Chondrocyte (in vitro differentiated cells): ENCODE measurements at places on chromosomes 12 and 14.

DNA sequence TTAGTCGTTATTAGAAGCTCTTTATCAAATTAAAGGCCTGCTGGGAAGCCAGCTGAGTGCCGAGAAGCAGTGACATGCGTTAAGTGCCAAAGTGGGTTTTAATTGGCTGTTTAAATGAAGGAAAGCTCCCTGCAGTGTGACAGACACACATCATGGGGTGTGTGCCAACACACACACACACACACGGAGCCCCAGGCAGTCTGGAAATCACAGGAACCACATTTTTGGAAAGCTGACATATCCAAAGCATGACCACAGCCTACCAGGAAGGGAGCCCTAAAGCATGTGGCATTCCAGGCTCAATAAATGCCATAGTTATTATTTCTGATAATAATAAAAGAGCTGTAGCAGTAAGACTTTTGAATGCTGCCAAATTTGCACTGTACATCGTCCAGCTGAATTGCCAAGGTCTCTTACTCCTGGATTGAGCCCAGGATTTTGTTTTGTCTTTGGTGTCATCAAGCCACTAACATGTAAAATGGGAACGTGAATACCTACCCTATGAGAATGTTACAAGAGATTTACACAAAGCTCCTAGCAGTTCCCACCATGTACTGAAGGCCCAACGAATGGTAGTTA, 135.1 kb downstream of the TMEM30B start:
- H3K4me1 ChIP-seq: peaks cover 80% of the 10 kb centered on the region
- DNase-seq: no peak
- H3K4me3 ChIP-seq: no peak overlapping the region
- peaks cover 4% of the 10 kb centered on the region for H3K36me3 ChIP-seq

GRCh38 chr12:4265280-4265679, 8.3 kb upstream of the CCND2 start:
- H3K36me3 ChIP-seq: peaks cover 3% of the 10 kb centered on the region
- H3K4me3 ChIP-seq: no peak overlapping the region
- H3K27me3 ChIP-seq: peaks cover 58% of the 10 kb centered on the region

GRCh38 chr14:69582212-69582611, 7.5 kb upstream of the CCDC177 start:
- peaks cover 7% of the 10 kb centered on the region for H3K4me1 ChIP-seq
- H3K4me3 ChIP-seq: no peak overlapping the region
- DNase-seq: no peak
- H3K27ac ChIP-seq: no peak overlapping the region
- H3K27me3 ChIP-seq: peaks cover 3% of the 10 kb centered on the region
- H3K36me3 ChIP-seq: no peaks in the 10 kb centered on the region

GRCh38 chr12:48958049-48958388, 732 bp upstream of the ARF3 start:
- H3K27me3 ChIP-seq: peaks cover 8% of the 10 kb centered on the region
- no peaks in the 10 kb centered on the region for H3K36me3 ChIP-seq
- H3K4me3 ChIP-seq: peak overlapping the region; percentile 98
- DNase-seq: no peak

DNA sequence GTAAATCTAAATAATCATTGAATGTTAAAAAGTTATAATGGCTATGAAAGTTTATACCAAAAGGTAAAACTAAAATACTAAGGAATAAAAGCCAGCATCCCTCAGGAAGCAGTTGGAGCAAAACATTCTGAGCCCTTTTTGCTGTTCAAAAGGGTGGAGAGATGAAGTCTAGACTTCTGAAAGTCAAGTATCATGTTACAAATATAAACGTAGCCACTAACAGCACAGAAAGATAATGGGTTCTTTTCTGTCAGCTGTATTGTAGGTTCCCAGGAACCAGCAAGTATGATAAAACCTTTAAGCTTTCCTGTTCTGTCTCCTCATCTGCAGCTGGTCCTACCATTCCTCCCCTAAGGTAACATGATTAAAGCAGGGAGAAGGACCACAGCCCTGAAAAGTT, 16.4 kb upstream of the PLD4 start:
- no peak for DNase-seq
- peaks cover 21% of the 10 kb centered on the region for H3K27me3 ChIP-seq
- no peak overlapping the region for H3K4me3 ChIP-seq
- peaks cover 12% of the 10 kb centered on the region for H3K36me3 ChIP-seq
- H3K4me1 ChIP-seq: peaks cover 2% of the 10 kb centered on the region
- no peak overlapping the region for H3K27ac ChIP-seq

- no peaks in the 10 kb centered on the region for H3K27me3 ChIP-seq
- H3K4me1 ChIP-seq: peaks cover 32% of the 10 kb centered on the region
- DNase-seq: peak; percentile 86
- no peak overlapping the region for H3K27ac ChIP-seq
Observed at GRCh38 chr14:101102875-101103274, 199.4 kb upstream of the RTL1 start.

GRCh38 chr14:95784137-95784536, 70.2 kb upstream of the TCL1A start:
- H3K36me3 ChIP-seq: no peaks in the 10 kb centered on the region
- H3K4me1 ChIP-seq: no peaks in the 10 kb centered on the region
- H3K27me3 ChIP-seq: peaks cover 7% of the 10 kb centered on the region
- no peak overlapping the region for H3K4me3 ChIP-seq

GRCh38 chr12:122079532-122080081, 1.1 kb downstream of the MLXIP start:
- H3K27me3 ChIP-seq: no peaks in the 10 kb centered on the region
- peaks cover 47% of the 10 kb centered on the region for H3K4me1 ChIP-seq
- peak overlapping the region; percentile 79 for H3K4me3 ChIP-seq
- peak overlapping the region; percentile 91 for H3K27ac ChIP-seq
- DNase-seq: peak; percentile 53

- H3K4me3 ChIP-seq: no peak overlapping the region
- H3K36me3 ChIP-seq: peaks cover 2% of the 10 kb centered on the region
- no peak overlapping the region for H3K27ac ChIP-seq
- H3K27me3 ChIP-seq: peaks cover 2% of the 10 kb centered on the region
- H3K4me1 ChIP-seq: peaks cover 8% of the 10 kb centered on the region
Observed at GRCh38 chr12:94571556-94571955, 78.8 kb downstream of the TMCC3 start.

DNA sequence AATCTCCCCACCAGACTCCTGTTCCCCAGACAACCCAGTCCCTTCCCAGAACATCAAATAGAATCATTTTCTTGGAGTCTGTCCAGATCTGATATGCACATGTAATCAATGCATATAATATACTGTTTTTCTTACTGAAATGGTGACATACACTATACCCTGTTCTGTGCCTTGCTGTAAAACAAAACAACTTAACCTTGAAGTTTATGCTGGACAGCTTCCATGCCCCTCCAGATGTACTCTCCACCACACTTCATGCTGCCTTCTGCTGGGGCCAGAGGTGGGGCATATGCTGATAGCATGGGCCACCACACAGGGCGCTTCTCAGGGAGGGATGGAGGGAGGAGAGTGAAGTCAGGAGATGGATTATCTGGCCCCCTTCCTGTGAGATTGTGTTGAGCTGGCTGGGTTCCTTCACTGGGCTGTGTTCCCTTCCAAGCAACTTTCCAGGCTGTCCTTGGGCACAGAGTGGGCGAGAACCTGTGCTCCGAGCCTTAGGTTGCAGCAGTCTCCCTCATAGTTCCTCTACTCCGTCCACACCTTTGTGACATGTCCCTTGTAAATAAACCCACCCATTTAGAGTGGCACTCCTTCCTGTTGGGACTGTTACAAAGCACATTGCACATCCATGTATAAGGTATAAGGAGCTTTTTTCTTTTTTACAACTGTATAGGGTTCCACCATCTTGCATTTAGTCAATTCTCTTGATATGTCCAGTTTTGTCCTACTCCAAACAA, 77.6 kb upstream of the RIC8B start:
- DNase-seq: no peak
- H3K27me3 ChIP-seq: no peaks in the 10 kb centered on the region
- no peaks in the 10 kb centered on the region for H3K36me3 ChIP-seq
- H3K27ac ChIP-seq: no peak overlapping the region

DNA sequence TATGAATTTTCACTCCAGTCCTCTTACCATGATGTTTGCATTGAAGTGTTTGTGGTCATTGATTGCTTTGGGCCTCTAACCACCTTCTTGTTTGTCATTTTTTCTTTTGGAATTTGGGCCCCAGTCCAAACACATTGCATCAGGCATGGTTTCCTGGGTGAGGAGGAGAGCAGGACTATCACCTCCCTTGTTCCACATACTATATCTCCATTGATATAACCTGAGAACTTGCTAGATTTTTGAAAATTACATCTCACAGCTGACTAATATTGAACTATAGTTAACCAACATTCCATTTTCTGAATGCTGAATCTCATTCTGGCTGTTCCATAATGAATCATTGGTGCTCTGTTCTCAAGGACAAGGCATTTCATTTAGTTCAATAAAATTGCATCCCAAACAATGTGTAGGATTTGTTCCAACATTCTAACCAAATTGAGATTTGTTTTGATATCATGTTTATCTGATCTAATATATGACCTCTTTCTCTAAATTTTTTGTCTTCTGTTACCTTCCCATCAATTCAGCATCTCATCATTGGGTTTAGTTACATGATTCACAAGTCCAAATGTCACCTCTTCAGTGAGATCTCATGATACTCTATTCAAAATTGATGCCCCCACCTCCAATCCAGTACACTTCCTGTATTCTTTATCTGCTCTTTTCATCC, 329.0 kb downstream of the ZFP36L1 start:
- H3K4me3 ChIP-seq: no peak overlapping the region
- DNase-seq: no peak
- peaks cover 57% of the 10 kb centered on the region for H3K4me1 ChIP-seq
- no peaks in the 10 kb centered on the region for H3K36me3 ChIP-seq
- no peaks in the 10 kb centered on the region for H3K27me3 ChIP-seq

- H3K4me3 ChIP-seq: no peak overlapping the region
- no peaks in the 10 kb centered on the region for H3K27me3 ChIP-seq
- peak overlapping the region; percentile 13 for H3K27ac ChIP-seq
- H3K4me1 ChIP-seq: peaks cover 54% of the 10 kb centered on the region
- H3K36me3 ChIP-seq: peaks cover 7% of the 10 kb centered on the region
- peak; percentile 49 for DNase-seq
Observed at GRCh38 chr12:57244312-57244696, 6.7 kb downstream of the STAC3 start.

DNA sequence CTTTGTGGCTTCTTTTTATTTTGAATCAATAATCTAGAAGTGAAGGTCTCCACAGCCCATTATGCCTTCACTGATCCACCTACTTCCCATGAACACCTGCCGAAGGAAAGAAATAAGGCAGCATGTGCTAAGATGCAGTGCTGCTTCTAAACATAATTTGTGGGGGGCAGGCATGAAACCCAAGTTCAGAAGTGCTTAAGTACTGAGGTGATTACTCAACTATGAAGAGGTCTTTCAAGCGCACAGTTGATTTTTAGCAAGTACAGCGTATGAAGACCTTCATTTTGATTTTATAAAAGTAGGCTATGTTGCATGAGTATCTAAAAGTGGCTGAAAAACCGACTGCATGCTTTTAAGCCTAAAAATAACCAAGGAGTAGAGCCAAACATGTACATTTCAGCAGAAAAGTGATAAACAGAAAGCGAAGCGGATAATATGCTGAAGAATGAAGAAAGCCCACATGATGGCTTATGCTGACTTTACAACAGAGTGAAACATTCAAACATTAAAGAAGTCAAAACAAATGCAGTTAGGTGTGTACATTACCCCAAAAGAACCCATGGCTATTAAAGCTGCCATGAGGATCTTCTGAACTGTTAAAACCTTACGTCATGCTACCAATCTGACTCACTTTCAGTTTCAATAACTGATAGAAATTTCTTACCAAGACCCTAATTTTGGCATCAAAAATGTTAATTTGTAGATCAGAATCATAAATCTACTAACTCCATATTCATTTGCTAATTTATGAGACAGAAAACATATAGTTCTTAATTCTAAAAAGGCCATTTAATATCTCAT, 29.3 kb downstream of the KICS2 start:
- no peaks in the 10 kb centered on the region for H3K27me3 ChIP-seq
- no peaks in the 10 kb centered on the region for H3K36me3 ChIP-seq
- no peak for DNase-seq
- H3K4me3 ChIP-seq: no peak overlapping the region
- peaks cover 25% of the 10 kb centered on the region for H3K4me1 ChIP-seq
- H3K27ac ChIP-seq: no peak overlapping the region

DNA sequence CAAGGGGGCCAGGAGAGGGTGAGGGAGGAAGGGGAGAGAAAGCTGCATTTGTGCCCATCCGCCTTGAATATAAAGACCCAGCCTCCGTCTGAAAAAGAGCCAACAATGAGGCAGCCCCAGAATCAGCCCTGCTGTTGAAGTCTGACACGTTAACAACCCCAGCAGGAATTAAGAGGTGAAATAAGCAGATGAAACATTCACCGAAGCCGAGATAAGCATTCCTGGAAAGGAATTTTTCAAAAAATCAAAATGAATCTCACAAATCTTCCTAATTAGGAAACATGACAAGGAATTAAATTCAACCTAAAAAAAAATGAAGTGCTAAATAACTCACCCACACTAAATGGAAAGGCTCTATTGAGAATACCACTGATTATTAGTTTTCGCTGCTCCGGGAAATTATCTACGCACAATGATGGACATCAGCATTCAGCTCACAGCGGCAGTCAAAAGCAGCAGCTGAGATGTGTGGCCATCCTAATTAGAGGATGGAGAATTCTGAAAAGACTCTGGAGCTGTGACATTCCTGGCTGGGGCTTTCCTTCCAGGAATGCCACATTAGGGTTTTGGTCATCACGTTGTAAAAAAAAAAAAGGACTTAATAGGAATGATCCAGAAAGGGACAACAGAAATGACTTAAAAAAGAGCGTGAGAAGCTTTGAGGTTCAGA, 8.2 kb upstream of the PARP11 start:
- H3K27ac ChIP-seq: no peak overlapping the region
- peaks cover 27% of the 10 kb centered on the region for H3K27me3 ChIP-seq
- no peak overlapping the region for H3K4me3 ChIP-seq
- H3K36me3 ChIP-seq: peaks cover 2% of the 10 kb centered on the region

DNA sequence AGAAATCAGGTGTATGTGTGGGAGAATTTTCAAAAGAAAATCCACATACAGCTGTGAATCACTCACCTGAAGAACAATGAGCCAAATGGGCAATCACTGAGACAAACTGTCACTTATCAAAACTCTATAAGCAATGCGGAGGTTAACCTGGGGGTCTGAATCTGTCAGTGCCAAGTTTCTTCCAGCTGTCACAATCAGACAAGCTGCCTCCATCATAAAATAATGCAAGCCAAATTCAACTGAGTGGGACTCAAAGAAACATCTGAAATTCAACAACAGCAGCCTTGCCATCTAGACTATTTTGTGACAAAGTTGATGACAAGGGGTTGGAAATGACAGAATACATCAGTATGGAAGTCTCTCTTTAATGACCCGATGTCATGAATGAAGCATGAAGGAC, 60.3 kb downstream of the GARIN6 start:
- H3K27ac ChIP-seq: no peak overlapping the region
- H3K4me1 ChIP-seq: no peaks in the 10 kb centered on the region
- no peak overlapping the region for H3K4me3 ChIP-seq
- DNase-seq: no peak

DNA sequence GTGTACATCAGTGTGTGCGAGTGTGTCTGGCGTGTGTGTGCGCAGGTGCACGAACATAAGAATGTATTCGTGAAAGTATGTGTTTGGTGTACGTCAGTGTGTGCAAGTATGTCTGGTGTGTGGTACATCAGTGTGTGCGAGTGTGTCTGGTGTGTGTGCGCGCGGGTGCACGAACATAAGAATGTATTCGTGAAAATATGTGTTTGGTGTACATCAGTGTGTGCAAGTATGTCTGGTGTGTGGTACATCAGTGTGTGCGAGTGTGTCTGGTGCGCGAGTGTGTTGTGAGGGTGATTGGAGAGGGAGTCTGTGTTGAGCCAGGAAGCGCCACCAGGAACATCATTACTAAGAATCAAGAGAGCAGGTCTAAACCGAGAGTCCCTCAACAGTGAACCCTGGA, 143.8 kb downstream of the BCL11B start:
- no peaks in the 10 kb centered on the region for H3K36me3 ChIP-seq
- no peak for DNase-seq
- H3K27ac ChIP-seq: no peak overlapping the region
- H3K4me1 ChIP-seq: peaks cover 21% of the 10 kb centered on the region
- peaks cover 12% of the 10 kb centered on the region for H3K27me3 ChIP-seq
